ENCODE measurements at places on chromosomes 11 and 22.
A peak's percentile ranks its signal among the peaks of the same experiment; 100 is the strongest.

DNA sequence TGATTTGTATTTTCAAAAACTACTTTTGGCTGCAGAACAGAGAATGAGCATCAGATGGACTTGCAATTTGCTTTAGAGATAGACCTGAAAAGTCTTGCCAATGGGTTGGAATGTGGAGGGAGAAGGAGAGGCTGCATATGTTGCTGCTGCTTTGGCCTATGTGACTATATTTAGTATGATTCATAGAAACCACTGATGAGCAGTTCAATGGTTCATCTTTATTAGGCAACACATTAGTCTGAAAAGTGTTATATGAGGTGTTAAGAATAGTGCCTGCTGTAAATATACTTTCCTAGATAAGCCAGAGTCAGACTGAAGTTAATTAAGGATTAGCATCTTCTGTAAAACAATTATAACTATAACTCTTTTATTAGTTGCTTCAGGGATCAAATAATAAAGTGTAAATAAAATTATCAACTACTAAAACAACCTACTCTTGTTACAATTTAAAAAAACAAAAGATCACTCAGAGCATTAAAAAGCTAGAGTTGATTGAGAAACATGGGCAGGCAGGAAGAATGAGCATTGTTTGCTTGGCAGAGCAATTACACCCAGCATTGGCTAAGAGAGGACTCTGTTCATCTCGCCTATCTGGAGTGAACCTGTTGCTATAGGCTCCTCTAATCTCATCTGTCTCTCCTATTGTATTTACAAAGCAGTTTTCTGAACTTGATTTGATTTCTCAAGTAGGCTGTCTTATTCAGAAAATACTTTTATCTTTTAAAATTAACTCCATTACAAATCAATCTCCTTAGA lies 36.3 kb downstream of the HORMAD2 start:
- DNase-seq: peak; percentile 66

- no peak for DNase-seq
Measured at GRCh38 chr11:113839842-113840241, 35.5 kb downstream of the USP28 start.

GRCh38 chr22:37623075-37624016 lies 14.7 kb downstream of the GGA1 start:
- DNase-seq: peak; percentile 12

GRCh38 chr11:96237766-96238266 lies 105.2 kb downstream of the MAML2 start:
- no peak for DNase-seq

DNA sequence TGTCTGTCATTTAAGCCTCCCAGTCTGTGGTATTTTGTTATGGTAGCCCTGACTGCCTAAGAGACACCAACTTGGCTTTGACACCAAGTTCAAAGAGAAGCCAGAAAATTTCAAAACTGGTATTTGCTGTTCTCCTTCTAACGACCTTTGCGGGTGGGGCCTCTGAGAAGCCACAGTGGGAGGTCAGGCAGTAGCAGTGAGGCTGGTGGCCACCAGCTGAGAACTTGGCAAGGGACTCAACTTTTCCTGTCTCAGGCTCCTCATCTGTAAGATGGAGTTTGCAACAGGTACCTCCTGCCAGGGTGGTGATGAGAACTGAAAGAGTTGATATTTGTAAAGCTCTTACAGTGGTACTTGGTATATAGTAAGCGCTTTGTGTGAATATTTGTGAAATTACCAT lies 183.4 kb downstream of the BCR start:
- DNase-seq: no peak

DNA sequence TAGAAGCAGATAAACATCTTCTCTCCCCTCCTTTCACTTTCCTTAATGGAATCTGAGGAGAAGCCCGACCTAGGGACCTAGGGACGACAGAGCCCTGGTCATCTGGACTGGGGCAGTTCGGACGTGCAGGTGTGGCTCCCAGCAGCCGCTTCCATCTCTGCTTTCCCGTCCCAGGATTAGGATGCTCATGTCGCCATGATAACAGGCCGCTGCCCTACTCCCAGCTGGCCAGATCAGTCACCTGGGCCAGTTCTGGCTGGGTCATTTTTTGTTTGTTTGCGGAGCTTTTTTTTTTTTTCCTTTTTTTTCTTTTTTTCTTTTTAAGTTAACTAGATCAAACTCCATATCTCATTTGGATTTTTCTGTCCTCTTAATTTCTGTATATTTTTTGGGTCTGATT lies 166.3 kb upstream of the TTC12 start:
- DNase-seq: no peak

GRCh38 chr22:27028093-27028492 lies 370.7 kb downstream of the MIAT start:
- DNase-seq: no peak

DNA sequence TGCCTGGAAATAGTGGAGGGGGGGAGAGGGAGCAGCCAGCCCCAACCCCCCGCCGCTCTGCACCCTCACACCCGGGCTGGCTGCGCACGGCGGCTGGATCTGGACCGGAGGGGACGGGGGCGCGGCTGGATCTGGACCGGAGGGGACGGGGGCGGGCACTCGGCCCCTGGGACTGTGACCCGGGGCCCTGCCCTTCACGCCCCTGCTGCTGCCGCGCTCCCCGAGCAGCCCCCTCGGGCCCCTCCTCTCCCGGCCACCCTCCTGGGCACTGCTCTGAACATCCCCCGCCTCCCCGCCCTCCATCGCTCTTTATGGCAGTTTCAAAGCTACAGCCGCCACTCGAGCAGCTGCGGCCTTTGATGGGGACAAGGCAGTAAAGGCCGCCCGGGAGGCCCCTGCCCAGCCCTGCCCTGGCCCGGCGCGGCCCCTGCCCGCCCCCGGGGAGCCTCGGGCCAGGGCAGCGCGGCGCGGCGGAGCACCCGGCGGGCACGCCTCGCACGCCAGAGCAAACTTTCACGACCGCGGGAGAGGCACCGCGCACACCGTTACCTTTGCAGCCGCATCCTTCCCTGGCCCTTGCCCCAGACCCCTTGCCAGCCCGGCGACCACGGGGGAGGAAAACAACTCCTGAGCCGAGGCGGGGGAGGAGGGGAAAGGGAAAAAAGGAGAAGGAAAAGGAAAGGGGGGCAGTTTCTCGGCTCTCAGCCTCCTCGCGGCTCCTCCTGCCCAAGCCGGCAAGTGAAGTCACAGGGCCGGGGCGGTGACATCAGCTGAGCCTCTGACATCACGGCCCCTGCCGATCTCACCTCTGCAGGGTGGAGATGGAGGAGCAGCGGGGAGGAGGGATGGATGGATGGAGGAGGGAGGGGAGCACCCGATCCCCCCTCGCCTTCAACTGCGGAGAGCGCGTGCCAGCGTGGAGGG lies 13.1 kb upstream of the TCF20 start:
- no peak for DNase-seq

- DNase-seq: peak; percentile 53
Measured at GRCh38 chr11:11229647-11230046, 123.4 kb downstream of the CSNK2A3 start.

- DNase-seq: no peak
Measured at GRCh38 chr11:2548596-2548995, 103.8 kb downstream of the KCNQ1 start.

DNA sequence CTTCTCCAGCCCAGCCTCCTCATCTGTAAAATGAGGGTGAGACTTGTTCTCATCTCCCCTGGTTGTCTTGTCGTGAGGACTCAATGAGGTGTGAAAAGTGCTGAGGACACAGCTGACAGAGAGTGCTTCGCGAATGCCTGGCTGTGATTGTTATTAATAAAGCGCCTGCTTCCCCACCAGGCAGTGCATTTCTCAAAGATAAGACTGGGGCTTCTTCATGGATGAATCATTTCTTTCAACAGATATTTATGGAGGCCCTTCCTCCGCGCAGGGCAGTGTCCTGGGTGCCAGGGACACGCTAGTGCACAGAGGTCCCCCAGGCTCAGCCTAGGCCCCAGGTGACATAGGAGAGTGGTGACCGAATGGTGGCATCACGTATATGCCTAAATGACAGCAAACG lies 34.3 kb upstream of the SHISAL1 start:
- peak; percentile 6 for DNase-seq
